ENCODE measurements at places on chromosomes 2 and 18.

DNA sequence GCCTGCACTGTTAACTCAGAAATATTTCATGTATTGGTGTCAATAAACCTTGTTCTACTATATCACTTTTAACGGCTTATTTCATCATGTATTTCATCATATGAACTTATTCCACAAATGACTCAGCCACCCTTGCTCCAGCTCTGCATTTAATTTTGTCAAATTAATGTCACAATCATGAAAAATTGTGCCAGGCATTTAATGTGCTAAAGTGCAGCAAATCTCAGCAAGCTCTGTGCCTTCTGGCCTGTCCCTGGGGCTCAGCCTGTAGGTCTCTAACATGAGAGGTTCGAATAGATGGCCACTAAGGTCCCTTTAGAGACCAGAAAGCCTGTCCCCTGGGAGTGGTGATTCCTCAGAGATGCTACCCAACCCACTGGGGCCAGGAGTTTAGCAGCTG is 28.6 kb downstream of the BOD1L2 start:
- DNase-seq, result no peak

GRCh38 chr2:174903264-174903556 is 102.0 kb downstream of the CHN1 start:
- DNase-seq, result no peak

GRCh38 chr2:173999272-173999671 is 34.1 kb upstream of the SP3 start:
- no peak for DNase-seq

DNA sequence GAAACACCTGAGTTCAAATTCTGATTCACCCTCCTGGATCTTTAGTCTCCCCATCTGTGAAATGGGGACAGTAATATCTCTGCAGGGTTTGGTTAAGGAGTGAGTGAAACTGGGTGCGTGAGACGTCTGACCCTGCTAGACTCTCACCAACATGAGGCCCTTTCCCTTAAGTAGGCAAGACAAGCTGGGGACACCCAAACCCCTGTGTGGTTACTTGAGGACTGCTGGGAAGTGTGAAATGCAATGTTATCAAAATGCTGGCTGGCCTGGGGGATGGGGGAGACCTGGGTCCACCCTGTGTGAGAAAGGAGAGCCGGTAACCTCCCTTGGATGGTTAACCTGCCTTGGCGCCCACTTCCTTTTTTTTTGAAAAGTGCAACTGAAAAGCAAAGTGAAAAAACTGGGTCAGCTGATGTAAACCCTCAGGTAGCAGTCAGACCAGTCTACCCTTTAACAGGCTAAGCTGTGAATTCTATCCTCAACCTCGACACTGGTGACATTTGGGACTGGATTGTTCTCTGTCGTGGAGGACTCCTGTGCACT is 82.3 kb downstream of the INPP5D start:
- no peak for DNase-seq

DNA sequence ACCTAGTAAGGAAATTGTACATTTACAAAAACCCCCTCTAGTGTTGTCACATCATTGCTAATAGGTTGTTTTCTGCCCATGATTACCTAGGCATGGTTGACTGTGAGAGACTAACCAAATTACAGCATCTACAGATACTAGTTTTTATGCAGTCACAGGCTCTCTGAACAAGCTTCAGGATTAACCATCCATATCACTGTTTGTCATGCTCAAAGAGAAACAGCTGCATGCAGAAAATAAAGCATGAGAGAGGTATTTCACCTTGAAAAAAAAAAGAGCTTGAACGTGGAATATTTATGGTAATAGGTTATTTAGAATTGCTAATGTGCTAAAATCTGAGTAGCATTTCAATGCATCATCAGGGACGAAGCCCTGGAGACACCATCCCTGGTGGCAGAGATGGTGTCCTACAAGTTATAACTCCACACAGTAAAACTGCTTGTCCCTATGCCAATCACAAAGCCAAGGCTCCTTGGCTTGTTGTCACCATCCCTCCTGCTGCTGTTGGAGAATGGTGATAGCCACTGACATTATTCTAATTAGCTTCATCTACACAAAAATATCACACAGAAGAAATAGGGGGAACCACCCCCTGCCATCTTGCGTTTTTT is 5.4 kb downstream of the NEB start:
- DNase-seq, result peak; percentile 44

DNA sequence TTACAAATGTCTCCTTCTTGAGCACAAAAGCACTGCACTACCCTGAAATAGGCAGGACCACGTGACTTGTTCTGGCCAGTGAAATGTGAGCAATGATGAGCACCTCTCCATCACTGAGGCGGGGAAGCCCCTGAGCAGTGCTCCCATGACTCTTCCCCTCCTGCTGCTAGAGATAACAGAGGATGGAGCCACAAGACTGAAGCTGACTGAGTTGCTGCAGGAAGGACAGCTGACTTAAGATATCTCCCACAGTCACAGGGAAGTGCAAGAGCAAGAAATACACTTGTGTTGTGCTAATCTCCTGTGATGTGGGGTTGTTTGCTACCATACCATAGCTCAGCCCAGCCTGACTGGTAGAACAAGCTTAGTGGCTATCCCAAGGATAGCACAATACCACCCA is 38.7 kb downstream of the STK39 start:
- no peak for DNase-seq

- DNase-seq, result no peak
These were observed 6.7 kb downstream of the TMBIM1 start for GRCh38 chr2:218285604-218286003.

GRCh38 chr2:8314063-8314462 is 367.8 kb upstream of the ID2 start:
- no peak for DNase-seq

DNA sequence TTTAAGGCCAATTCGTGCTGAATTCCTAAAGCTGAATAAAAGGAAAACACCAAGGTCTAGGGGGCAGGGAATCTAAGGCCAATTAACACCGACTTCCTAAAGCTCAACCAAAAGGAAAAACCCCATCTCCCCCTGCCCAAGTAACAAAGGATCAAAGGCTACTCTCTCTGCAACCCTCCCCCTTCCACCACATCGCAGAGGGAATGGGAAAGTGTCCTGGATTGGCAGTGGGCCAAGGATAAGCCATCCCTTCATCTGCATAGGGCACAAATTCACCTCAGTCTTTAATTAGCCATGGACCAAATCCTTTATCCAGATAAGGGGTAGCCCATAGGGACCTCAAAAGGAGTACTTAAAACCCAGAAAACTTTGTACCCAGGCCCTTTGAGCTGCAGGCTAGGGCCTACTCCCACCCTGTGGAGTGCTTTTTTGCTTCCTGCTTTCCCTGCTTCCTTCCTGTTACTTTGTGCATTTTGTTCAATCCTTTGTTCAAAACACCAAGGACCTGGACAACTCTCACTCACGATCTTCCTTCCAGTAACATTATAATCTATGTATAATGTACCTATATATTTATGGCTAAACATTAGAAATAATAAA is 2119.8 kb upstream of the CELF4 start:
- peak; percentile 84 for DNase-seq

- DNase-seq, result no peak
These were observed 786.0 kb upstream of the ZEB2 start for GRCh38 chr2:145305889-145306288.

DNA sequence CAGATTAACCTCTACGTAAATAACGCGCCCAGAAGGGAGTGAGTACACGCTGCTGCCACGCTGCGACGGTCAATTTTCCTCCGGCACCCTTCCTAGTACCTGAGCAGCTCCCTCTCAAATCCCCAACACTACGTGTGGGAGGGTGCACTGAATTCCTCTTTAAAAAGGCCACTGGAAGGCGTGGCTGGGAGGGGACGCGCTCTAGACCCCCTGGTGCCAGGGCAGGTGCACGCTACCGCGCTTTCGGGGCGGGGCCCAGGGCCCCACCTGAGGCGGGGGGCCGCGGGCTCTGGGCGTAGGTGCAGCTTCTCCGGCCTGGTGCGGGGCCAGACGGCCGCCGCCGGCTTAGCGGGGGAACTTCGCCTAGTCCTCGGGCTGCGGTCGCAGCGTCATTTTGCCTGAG is 668 bp upstream of the ANKRD12 start:
- DNase-seq, result peak; percentile 93

GRCh38 chr2:219551441-219552381 is 7.9 kb downstream of the TMEM198 start:
- peak; percentile 83 for DNase-seq

DNA sequence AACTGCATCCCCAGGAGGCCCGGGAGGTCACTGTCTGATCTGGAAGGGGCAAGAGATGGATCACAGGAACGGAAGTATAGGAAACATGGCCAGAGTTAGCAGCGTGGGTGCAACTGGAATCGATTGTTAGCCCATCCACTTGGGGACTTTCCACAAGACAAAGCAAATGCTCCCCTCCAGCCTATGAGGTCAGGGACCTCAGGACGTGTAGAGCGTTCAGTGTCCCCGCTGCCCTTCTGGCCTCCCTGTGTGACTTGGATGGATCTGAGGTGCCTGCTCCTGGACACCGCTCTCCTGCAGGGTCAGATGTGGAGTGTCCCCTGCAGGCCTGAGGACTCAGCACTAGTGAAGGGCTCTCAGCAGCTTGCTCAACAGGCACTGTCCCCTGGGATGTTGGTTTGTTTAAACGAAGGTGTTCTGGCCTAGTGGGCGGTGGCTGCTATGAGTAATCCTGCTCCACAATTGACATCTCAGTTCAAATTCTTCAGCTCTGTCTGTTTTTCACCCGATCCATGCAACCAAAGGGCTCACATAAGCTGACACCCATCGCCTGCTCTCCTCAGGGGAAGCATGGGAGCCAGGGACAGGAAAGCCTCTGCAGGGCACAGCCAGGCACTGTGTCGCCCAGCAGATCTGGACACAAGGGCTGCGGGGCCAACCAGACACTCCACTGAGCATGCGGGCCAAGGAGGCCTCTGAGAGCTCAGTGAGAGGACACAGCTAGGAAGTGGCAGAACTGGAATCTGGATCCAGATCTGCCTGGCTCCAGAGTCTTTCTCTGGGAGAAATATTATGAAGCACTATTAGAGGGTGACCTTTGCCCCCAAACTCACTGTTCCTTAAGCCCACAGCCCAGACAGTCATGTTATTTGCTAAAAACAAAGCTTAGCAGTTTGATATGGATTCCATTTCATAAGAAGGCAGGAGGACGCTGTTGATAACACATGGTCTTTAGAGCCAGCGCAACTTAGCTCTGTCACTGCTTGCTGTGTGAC is 78.5 kb downstream of the RHOB start:
- no peak for DNase-seq

GRCh38 chr2:225402210-225402776 is 2.8 kb downstream of the NYAP2 start:
- no peak for DNase-seq

DNA sequence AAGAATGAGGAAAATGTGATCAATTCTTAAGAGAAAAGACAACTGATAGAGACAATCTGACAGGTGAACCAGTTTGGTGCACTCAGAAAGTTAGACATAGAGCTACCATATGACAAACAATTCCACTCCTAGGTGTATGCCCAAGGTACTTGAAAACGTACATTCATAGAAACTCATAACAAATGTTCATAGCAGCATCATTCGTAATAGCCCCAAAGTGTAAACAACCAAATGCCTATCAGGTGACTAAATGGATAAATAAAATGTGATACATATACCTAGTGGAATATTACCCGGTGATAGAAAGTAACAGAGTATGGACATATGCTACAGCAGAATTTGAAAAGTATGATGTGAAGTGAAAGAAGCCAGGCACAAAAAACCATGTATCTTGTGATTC is 149.3 kb upstream of the TRIB2 start:
- DNase-seq, result no peak

DNA sequence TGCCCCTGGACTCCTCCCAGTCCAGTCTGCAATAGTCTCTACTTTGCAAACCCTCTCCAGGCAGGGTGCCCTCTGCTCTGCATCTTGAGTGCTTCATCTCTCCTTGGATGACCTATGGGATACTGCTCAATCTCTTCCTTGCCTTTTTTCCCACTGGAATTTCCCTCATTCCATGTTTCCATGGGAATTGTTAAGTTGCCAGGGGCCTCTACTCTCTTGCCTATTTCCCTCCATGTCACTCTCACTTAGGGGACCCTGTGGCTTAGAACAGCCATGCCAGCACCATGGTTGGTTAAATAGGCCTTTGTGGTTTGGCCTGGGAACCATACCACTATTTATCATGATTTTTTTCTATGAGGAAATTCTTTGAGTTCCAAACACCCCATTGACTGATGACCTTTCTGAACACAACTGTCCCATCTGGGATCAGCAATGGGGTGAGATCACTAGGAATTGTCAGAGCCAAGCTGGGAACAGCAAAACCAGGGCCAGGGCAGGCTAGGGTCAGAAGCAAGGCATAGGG is 91.4 kb upstream of the RBMS1 start:
- DNase-seq, result no peak

DNA sequence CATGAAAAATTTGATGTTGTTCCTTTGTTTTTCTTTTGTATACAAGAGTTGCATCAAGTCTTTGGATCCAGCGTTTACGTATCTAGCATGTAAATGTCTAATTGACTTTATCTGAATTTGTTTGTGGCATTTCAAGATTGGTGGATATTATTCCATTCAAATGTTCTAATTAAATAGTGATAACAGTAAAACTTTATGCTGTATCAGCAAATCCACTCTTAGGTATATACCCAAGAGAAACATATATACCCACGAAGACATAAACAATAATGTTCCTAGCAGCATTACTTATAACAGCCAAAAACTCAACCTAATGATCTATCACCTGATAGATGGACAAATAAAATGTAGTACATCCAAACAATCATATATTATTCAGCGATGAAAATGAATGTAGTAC is 579.4 kb upstream of the LRATD1 start:
- no peak for DNase-seq

- peak; percentile 92 for DNase-seq
These were observed 213.0 kb upstream of the CELF4 start for GRCh38 chr18:37778417-37779165.

GRCh38 chr2:137000811-137001210 is 235.5 kb downstream of the THSD7B start:
- DNase-seq, result no peak

GRCh38 chr2:67834482-67834881 is 228.3 kb downstream of the C1D start:
- DNase-seq, result no peak

- DNase-seq, result no peak
These were observed 115.7 kb upstream of the MMADHC start for GRCh38 chr2:149703281-149703680.

DNA sequence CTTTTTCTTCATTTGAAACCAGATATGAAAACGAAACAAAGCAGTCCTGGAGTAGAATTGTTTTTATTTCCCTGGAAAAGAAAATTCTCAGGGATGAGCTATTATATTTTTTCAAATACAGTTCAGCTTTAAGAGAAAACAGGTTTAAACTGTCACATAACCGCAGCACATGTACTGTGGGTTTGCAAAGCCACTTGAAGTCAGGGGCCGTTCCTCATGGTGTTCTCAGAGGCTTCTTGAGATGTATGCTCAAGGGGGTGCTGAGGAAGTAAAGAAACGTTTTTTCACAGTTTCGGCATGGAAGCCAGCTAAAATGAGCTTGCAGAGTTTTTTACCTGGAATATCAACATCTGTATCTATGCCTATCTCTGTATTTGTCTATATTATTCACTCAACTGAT is 225.3 kb downstream of the MC4R start:
- no peak for DNase-seq

GRCh38 chr2:86788165-86788564 is 2.5 kb downstream of the CD8A start:
- no peak for DNase-seq

GRCh38 chr2:26640781-26641564 is at the start of gene CIB4:
Gene CIB4 (minus strand): TSS chr2:26641366. CDS start chr2:26641314, 52 bp downstream.
- DNase-seq, result peak; percentile 59

GRCh38 chr18:75211953-75212750 is 1.6 kb downstream of the TSHZ1 start:
- DNase-seq, result peak; percentile 80

- no peak for DNase-seq
These were observed 13.2 kb upstream of the SERTAD2 start for GRCh38 chr2:64666810-64667438.
